ENCODE measurements at places on chromosomes 5 and 9.

DNA sequence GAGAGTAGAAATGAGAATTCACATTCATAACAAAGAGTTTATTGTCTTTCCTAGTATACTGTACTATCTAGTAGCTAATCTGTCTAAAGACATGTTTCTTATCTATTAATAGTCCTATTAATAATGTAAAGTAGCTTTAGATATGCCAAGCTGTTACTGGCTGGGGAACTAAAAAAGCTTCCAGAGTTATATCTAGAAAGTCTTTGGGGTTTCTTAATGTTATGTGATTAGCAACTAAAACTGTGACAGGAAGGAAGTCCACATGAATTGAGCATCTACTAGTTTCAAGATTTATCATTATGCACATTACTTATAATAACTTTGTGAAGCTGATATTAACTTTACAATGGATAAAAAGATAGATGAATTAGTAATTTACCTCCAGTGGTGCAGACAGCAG, 122.7 kb upstream of the CDKN2B start:
- no peak for DNase-seq

DNA sequence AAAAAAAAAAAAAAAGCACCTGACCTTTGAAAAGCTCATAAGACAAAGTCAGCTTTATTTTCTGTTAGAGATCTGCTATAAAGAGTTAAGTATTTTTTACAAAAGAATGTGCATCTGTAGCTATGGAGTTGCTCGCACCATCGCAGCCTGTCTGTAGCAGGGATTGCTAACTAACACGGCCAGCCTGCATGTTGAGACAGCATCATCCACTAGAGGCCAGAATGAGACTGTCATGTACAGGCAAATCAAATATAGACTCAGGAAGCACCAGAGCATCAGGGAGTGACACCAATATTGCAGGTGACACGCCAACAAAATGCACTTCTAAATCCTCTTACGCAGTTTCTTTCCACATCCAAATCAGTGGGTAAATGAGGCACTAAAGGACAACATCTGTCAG, 136.3 kb upstream of the RASEF start:
- no peak for DNase-seq

GRCh38 chr5:149860801-149861322, 83.7 kb downstream of the PDE6A start:
- peak; percentile 21 for DNase-seq

GRCh38 chr9:125325826-125326225, 64.2 kb downstream of the GAPVD1 start:
- DNase-seq: no peak

GRCh38 chr9:29160763-29161353, 1587.6 kb upstream of the C9orf72 start:
- DNase-seq: no peak

GRCh38 chr9:137428311-137428630, 5.1 kb downstream of the NOXA1 start:
- no peak for DNase-seq

DNA sequence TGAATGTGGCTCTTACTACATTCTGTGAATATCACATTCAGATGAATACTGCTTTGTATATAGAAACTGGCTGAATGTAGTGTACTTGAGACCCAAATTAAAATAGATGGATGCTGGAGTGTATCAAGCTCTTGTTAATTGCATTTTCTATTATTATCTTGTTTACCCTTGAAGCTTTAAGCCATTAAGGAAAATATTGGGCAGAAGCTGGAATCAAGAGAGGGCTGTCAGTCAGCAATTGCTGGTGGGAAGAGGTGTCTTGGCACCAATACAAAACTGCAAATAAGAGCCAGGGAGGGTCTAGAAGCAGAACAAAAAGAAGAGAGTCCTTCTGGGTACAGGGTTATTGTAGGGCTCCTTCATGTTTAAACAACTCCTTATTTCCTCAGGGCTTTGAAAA, 38.8 kb downstream of the MUSK start:
- DNase-seq: no peak

GRCh38 chr5:39891376-39891775, 466.6 kb upstream of the DAB2 start:
- DNase-seq: no peak

- DNase-seq: no peak
These were observed 1.7 kb upstream of the TMCO6 start for GRCh38 chr5:140637371-140638100.

DNA sequence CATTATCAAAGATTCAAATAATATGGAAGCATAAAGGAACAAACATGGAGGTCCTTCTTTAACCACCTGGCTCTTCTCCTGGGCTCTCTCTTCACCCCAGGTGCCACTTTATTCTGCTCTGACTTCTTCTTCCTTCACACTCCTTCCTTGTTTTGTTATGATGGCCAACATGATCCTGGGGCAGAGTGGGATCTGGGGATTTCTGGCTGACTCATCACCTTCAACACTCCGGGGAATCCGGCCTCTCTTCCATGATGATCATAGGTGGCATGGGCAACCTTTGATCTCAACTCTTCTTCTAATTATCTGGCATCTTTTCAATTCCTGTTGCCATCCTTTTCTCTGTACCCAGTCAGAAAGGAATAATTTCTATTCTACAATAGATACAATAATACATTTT, 62.1 kb upstream of the TRPC7 start:
- DNase-seq: no peak

GRCh38 chr5:108762660-108763059, 15.0 kb downstream of the FER start:
- DNase-seq: no peak

- DNase-seq: no peak
These were observed 21.6 kb upstream of the TCF7 start for GRCh38 chr5:134092875-134093274.

- no peak for DNase-seq
These were observed 7.8 kb upstream of the MYOZ3 start for GRCh38 chr5:150653145-150653761.

- no peak for DNase-seq
These were observed 22.6 kb downstream of the SLC36A1 start for GRCh38 chr5:151469992-151470391.

GRCh38 chr5:147189109-147189424, 45.8 kb upstream of the STK32A start:
- DNase-seq: no peak

DNA sequence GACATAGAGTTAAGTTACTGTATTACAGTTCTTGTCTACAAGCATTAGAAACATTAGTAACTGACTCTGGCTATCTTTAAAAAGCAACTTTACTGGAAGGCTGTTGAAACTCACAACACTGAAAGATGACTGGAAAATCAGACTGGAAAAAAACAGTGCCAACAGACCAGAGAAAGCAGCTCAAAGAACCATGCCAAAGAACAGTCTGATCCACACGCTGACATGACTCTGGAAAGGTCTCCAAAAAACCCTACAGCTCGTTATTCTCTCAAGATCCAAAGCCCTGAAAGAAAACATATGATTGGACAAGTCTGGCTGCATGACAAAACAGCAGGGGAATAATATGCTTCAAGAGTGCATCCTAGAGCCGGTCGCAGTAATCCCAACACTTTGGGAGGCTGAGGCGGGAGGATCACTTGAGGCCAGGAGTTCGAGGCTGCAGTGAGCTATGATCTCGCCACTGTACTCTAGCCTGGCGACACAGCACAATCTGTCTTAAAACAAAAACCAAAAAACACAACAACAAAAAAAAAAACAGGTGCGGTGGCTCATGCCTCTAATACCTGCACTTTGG, 5.6 kb downstream of the GOLPH3 start:
- no peak for DNase-seq

- DNase-seq: no peak
These were observed 23.9 kb downstream of the PAX5 start for GRCh38 chr9:37010180-37010579.

- DNase-seq: no peak
These were observed 2.3 kb downstream of the SMIM33 start for GRCh38 chr5:139473105-139473504.

GRCh38 chr5:63570752-63571151, 391.5 kb downstream of the HTR1A start:
- no peak for DNase-seq

DNA sequence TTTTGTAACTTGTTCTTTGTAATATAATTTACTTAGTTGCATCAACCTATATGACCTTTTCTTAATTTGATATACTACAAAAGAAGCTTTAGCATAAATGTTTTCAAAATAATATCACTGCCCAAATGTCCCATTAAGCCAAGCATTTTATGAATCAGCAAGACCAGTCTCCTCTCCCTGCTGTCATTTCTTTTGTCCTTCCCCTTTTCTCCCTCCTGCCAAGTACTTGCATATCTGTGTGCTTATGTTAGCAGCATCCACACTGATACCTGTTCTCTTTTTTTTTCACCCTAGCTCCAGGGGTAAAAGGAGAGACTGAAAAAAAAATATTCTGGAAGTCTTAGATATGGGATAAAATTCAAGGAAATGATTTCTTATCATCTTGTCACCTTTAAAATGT, 69.7 kb downstream of the ZSWIM6 start:
- DNase-seq: no peak

DNA sequence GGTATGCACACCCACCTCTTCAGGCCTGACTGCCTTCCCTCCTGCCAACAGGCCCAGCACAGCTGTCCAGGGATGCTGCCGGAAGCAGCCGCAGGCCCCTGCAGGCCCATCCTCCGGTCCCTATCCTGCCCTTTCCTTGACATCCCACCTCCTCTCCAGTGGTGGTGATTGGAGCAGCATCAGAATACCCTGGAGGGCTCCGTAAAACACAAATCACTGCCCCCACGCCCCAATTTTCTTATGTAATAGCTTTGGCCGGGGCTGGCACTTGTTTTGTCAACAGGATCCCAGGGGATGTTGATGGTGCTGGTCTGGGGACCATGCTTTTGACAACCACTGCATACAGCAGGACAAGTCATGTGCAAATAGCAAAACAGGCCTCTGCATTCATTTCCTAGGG, 274.5 kb downstream of the GADD45G start:
- DNase-seq: no peak

GRCh38 chr9:92242260-92243136, 51.0 kb downstream of the IARS1 start:
- DNase-seq: no peak

DNA sequence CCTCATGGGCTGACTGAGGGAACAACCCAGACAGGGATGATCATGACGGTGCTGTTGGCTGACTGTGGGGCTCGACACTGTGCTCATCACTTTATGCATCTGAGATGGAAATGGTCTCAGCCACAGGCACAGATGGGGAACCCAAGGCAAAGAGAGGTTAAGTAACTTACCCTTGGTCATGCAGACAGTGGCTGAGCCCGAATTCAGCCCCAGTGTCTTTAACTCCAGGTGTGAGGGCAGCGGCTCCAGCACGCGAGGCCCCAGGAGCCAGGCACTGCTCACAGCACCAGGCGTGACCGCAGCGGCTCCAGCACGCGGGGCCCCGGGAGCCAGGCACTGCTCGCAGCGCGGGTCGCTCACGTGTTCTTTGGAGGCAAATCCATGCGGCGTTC, 45.3 kb upstream of the FCN1 start:
- DNase-seq: no peak

DNA sequence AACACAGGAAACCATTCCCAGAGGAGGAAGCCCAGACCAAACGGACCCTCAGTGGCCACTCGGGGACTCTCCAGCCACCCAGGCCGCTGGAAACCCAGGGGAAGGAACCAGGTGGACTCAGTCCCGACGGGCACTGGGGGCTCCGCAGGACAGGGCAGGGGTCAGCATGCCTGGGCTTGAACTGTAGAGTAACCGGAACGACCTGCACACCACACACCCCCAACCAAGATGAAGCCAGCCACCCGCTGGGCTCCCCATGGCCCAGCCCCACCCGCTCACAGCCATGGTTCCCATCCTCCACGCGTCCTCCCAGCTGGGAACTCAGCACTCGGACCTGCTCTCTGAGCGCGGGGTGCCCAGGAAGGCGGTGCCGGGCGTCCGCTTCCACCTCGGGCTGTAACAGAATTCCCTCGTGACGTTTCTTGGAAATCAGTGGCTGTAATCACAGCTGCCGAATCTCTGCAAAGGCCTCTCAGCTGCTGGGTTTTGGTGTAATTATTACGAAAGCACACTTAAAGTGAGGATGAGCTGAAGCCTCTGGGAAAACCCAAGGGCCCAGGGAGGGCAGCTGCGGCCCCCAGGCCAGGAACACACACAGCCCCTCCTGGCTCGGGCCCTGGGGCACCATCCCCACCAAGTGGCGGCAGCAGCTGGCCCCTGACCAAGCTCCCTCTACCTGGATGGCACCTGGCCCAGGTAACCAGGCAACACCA, 13.8 kb downstream of the NACC2 start:
- DNase-seq: no peak

DNA sequence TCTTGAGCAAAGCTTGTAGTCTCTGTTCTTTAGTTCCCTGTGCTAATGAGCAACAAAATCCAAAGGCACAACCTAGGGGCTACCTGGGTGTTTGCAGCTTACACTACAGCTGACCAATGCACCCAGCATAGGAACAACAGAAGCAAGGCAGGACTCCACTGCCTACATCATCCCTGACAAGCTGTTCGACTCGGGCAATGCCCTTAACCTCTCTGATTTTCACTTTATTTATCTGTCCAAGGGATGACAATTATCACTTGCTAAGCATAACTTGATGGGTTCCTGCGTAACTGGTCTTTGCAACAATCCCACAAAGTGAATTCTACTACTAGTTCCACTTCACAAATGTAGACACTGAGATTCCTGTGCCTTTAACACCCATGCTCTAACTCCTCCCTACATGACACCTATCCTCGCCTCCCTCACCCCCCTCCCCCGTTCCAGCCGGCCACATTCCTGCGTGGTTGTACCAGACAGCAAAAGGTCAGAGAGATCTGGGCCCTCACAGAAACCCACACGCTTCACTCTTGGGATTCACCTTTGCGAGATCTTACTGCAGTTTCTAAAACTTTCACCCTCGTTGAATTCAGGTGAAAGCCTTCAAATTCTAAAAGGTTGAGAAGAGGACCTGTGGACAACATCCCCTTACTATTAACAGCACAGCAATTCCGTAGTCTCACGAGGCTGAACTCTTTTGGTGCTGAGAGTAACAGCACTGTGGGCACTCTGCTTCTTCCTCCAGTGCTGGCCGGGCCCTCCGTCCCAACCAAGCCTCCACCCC, 995 bp downstream of the IPPK start:
- peak; percentile 33 for DNase-seq

DNA sequence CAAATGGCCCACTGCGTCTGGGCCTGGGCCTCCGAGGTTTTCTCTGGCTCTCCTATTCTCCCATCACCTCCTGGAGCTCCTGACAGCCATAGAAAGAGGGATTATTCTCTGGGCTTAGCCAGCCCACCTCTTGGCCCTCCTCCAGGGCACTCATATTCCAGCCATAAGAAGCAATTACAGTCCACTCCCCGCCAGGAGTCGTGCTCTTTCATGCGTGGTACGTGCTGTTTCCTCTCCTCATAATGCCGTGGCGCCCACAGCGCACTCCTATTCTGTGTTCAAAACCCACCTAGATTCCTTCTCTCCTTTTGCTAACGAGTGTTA, 240.8 kb upstream of the ZNF462 start:
- DNase-seq: no peak

GRCh38 chr5:159405611-159406031, 75.3 kb upstream of the IL12B start:
- no peak for DNase-seq

DNA sequence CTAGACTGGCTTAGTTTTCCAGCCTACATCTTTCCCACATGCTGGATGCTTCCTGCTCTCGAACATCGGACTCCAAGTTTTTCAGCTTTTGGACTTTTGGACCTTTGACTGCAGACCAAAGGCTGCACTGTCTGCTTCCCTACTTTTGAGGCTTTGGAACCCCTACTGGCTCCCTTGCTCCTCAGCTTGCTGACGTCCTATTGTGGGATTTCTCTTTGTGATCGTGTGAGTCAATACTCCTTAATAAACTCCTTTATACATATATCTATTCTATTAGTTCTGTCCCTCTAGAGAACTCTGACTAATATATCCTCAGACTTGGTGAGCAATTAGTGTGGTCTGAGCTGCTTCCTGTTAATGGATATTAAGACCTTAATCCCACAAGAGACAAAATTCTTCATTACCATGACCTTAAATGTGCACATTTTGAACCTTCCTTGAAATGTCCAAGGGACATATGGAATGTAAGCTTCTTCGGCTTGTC, 752.9 kb downstream of the CDH18 start:
- no peak for DNase-seq

All from CD4-positive, alpha-beta T cell treated with Interleukin-12 subunit alpha and Interleukin-12 subunit beta, for 1 hour (primary cell).